NCI-H2081 treated with DMSO at 0.1 percent for 48 hours (cell line): ENCODE measurements at places on chromosomes 4 and X.
A peak's percentile ranks its signal among the peaks of the same experiment; 100 is the strongest.

DNA sequence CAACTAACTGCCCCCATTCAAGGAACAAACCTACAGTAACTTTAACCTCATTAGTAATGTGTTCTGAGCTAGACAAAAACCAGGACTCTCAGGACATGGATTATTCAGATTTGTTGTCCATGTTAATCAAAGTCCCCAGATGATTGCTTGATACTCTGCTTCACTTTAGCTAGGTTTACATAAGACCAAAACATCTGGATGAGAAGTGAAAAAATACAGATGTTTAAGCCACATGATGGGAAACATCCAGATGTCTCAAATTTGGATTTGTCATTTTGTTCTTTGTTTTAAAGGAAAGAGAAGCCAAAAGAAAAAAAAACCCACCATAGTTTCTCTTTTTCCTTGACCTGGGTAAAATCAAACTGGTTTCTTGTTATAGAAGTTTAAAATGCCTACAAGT, 48.5 kb upstream of the NRK start:
- DNase-seq = no peak

GRCh38 chrX:131795442-131796229, 227.5 kb upstream of the STK26 start:
- DNase-seq = no peak

GRCh38 chr4:113243312-113243711, 193.9 kb downstream of the ANK2 start:
- no peak for DNase-seq

- no peak for DNase-seq
Observed at GRCh38 chr4:184968784-184969201, 49.5 kb upstream of the HELT start.

GRCh38 chrX:10254739-10255138, 98.0 kb downstream of the CLCN4 start:
- DNase-seq = no peak

- no peak for DNase-seq
Observed at GRCh38 chrX:135433531-135434257, 11.9 kb downstream of the SMIM10L2A start.

- DNase-seq = no peak
Observed at GRCh38 chr4:65791111-65791811, 121.0 kb upstream of the EPHA5 start.

DNA sequence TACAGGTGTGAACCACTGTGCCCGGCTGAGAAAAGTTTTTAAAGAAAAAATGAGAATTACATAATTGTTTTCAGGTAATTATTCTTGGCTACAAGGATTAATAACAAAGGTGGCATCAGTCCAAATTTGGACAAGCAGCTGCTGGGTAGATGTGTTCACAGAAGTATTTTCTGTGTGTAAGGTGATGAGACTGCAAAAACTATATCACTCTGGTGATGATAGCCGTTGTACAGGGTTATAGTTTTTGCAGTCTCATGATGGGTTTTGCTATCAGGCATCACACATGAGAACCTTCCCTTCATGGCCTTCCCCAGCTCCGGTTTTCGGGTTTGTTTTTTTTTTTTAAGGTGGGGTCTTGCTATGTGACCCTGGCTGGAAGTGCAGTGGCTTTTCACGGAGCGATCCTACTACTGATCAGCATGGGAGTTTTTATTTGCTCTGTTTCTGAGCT, 5.1 kb upstream of the SLC10A3 start:
- DNase-seq = no peak

DNA sequence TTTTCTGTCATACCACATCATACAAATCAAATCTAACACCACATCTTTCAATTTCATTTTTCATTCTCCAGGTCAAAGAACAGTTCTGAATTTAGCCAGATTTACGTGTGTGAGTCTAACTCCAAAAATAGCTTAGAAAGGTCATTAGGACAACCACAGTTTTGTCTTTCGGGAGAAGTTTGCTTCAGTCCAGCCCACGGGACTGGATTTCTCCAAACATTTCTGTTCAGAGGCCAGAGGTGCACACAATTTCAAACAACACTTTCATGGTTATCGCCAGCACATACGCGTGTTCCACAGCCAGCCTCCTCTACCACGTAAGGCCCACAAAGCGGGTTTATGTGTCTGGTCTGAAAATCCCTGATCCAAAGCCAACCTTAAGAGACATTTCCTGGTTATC, 65.9 kb downstream of the VEGFC start:
- no peak for DNase-seq

- DNase-seq = no peak
Observed at GRCh38 chrX:24025741-24026403, 1.1 kb downstream of the KLHL15 start.

DNA sequence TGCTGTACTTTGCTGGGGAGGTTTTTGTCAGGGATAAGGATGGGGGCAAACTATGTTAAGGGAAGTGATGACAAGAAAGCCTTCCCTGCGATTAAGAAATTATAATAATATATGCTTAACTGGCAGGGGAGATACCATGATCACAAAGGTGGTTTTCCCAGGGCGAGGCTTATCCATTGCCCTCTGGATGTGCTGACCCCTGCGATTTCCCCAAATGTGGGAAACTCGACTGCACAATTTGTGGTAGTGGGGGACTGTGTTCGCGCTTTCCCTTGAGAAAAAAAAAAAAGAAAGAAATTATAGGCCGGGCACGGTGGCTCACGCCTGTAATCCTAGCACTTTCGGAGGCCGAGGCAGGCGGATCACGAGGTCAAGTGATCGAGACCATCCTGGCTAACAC, 24.5 kb downstream of the SLC25A43 start:
- DNase-seq = no peak

DNA sequence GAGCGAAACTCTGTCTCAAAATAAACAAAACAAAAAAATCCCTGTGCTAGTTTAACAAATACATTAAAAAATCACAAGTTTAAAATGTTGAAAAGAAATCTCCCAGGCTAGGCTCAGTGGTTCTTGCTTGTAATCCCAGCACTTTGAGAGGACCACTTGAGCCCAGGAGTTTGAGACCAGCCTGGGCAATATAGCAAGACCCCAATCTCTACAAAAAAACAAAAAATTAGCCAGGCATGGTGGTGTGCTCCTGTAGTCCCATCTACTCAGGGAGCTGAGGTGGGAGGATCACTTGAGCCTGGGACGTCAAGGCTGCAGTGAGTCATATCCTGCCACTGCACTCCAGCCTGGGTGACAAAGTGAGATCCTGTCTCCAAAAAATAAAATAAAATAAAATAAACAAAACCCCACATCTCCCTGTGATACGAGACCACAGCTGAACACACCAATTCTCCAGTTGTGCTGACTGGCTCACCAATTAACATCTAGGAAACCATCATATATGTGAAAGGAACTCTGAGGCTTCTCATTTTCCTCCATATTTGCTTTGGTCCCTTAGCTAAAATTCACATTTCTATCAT, 7.3 kb downstream of the RPS4X start:
- no peak for DNase-seq

- no peak for DNase-seq
Observed at GRCh38 chr4:158624889-158625478, 46.7 kb downstream of the C4orf46 start.

DNA sequence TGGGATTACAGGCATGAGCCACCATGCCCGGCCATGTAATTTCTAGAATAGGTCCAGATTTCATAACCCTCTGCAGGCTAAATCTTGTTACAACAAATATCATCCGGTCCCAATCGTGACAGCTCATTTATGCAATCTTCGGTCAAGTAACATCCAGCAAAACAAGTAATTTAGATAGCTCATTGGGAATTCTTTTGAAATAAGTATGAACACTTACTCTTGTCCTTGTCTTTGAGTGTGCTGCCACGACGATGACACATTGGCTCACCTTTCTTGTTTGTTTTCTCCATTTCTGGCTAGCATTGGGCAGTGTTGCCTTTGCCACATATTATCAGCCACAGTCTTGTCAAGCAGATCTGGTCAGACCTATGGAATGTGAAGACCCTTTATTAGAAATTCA, 92.0 kb downstream of the PHEX start:
- DNase-seq = no peak

- no peak for DNase-seq
Observed at GRCh38 chr4:98674404-98675173, 16.2 kb upstream of the TSPAN5 start.

DNA sequence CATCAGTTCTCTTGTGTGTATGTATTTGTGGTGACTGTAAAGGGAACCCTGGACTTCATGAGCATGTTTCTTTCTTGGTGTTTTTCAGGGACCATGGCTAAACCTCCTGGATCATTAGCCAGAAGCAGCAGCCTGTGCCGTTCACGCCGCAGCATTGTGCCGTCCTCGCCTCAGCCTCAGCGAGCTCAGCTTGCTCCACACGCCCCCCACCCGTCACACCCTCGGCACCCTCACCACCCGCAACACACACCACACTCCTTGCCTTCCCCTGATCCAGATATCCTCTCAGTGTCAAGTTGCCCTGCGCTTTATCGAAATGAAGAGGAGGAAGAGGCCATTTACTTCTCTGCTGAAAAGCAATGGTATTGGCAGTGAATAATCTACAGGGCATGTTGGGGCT, 157.0 kb downstream of the STIM2 start:
- no peak for DNase-seq

DNA sequence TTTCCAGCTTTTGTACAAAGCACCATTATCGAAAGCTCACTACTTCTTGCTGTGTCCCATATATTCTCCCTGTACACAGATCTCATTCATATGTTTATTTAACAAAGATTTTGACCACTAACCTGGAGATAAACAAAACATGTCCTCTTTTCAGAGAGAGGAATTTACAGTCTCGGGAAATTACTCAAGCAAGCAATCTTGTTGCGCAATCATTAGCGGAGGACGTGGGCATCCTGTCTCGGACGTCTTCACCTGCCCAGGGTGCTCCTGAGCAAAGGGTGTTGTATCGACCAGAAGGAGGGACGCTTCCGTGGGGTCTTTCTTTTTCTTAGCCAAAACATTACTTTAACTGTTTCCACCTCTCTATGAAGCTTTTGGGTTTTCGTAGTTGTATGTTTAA, 66.5 kb upstream of the CLCN4 start:
- no peak for DNase-seq

GRCh38 chr4:163922302-163922701, 427.8 kb downstream of the TMA16 start:
- DNase-seq = no peak

DNA sequence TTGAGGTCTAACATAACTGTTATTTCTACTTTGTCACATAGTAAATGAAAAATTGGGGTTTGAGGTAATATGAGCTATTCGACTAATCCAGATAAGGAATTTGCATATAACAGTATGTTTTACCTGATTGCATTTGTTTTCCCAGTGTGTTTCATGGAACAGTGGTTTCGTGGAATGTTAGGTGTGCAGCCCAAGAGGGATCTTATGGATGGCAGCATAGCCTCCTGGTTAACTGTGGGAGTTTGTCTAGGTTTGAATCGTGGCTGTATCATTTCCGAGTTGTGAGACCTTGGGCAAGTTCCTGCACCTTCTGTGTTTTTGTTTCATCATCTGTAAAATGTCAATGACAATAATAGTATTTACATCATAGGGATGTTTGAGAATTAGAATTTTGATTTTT, 7.9 kb downstream of the BMPR1B start:
- no peak for DNase-seq

- DNase-seq = no peak
Observed at GRCh38 chr4:146407669-146408084, 114.1 kb downstream of the SLC10A7 start.

- DNase-seq = no peak
Observed at GRCh38 chr4:105088110-105088879, 58.4 kb upstream of the TET2 start.

- DNase-seq = no peak
Observed at GRCh38 chrX:154731184-154731583, 19.7 kb downstream of the GAB3 start.

GRCh38 chr4:121693886-121694285, 2.9 kb downstream of the ANXA5 start:
- no peak for DNase-seq

DNA sequence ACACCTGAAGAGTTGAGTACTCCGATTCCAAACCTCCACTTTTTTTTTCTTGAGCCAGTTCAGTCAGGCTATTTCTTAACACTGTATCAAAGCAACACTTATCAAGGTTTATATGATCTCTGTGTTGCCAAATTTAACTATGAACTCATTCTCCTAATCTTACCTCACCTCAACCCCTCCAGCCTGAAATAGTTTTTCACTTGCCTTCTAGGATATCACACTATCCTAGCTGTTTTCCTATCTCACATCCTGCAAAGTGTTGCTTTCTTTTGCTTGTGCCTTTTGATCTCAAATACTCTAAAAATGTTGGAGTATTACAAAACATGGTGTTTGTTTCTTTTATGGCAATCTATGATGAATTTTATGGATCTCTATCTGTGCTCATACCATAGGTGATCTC, 415.0 kb downstream of the CFAP47 start:
- no peak for DNase-seq

DNA sequence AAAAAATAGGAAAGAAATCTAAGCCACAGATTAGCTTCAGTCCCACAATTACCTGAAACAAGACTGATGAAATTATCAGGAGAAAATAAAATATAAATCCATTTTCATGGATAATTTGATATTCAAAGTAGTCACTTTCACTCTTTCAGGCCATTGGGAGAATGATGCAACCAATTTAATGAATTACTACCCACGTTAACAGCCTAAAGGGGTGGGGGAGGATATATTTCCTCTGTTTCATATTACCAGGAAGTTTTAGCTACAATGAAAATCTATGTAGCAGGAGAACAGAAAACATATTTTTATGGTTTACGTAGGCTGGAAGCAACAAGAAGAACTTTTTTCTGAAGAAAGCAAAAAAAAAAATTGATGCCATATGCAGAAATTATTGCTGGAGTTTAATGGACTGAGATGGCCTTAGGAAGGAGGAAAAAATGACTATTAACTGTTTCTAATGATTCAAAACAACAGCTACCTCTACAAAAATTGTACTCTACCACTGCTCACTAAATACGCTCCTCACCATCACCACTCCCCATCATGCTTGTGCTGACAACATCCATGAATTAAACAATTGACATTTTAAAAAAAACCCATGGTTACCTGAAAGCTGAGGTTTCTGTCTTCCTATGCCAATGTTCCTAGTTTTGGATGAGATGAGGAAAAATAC, 100.9 kb downstream of the CXXC4 start:
- no peak for DNase-seq

- DNase-seq = peak; percentile 91
Observed at GRCh38 chr4:22029803-22030202, 81.2 kb upstream of the KCNIP4 start.

- no peak for DNase-seq
Observed at GRCh38 chr4:152901205-152901604, 34.9 kb upstream of the FHDC1 start.

- DNase-seq = no peak
Observed at GRCh38 chr4:186931519-186931918, 207.9 kb upstream of the FAT1 start.

DNA sequence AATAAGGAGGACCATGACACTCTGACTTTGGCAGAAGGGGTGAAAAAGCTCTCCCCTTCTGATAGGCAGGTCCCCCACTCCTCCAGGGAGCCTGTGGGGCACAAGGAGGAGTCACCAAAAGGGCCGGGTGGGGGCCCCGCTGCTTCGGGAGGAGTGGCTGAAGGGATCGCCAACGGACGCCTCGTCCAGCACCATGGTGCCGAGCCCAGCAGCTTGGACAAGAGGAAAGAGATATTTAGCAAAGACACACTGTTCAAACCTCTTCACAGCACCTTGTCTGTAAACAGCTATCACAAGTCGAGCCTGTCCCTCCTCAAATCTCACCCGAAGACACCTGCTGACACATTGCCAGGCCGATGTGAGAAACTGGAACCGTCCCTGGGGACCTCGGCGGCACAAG, 105.6 kb downstream of the STOX2 start:
- no peak for DNase-seq

- no peak for DNase-seq
Observed at GRCh38 chr4:155248002-155248896, 39.8 kb downstream of the NPY2R start.

- DNase-seq = no peak
Observed at GRCh38 chr4:44194365-44194764, 254.2 kb downstream of the KCTD8 start.

- DNase-seq = no peak
Observed at GRCh38 chrX:141904262-141904661, 568 bp downstream of the MAGEC1 start.
